Effector CD4-positive, alpha-beta T cell (primary cell): ENCODE measurements at places on chromosomes 2 and 18.

- no peak for DNase-seq
These were observed 30.7 kb downstream of the ATP8B1 start for GRCh38 chr18:57772387-57772799.

GRCh38 chr2:159798376-159798725 lies 343 bp upstream of the CD302 start:
- DNase-seq: no peak

GRCh38 chr2:218393750-218394290 lies 5.8 kb upstream of the CTDSP1 start:
- DNase-seq: no peak

- DNase-seq: no peak
These were observed 107.6 kb upstream of the PKDCC start for GRCh38 chr2:41940060-41940744.

DNA sequence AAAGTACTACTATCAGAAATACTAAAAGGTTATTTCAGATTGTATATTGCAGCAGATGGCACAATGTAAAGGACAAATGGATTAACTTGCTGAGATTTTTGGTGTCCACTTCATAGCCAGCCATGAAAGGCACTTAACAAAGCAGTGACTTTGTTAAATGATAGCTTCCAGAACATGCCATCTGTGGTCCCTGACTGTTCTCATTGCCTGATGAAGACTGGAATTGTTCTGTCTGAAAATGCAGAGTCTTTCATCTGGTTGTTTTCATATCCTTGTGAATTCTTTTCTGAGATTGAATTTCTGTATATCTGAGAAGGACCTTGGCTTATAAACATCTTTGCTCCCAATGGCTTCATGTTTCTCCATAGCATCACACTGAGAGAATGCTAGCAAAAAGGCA lies 44.4 kb upstream of the LRRTM1 start:
- no peak for DNase-seq

GRCh38 chr2:191250400-191250799 lies 5.2 kb downstream of the MYO1B start:
- no peak for DNase-seq

DNA sequence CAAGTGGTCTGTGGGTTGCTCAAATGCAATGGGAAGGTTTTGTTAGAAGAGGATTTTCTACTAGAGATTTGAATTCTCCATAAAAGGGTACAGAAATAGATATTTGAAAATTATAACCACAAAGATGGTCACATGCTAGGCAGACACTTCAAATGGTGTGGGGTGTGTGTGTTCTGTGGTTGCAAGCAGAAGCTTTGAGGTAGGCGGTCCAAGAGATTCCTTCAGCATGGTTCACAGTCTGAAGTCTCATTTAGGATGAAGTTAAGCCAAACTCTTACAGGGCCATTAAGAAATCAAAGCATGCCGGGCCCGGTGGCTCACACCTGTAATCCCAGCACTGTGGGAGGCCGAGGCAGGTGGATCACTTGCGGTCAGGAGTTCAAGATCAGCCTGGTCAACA lies 38.3 kb upstream of the RMDN2 start:
- DNase-seq: no peak

DNA sequence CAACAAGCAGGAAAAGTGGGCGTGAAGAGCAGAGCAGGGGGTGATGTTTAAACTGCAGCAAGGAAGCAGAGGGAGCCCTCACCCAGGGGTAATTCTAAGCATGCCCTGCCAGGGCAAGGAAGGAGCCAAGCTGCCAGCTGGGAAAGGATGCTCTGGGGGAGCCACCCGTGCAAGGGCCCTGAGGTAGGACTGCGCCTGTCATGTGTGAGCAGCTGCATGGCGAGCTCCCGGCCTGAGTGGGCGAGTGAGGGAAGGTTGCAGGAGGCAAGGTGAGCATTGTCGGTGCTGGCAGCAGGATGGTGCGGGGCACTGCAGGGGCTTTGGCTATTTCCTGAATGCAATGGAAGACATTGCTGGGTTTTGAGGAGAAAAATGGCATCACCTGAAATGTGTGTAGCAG lies 107.2 kb downstream of the COPS8 start:
- DNase-seq: no peak

GRCh38 chr2:172931256-172931894 lies 144.3 kb upstream of the MAP3K20 start:
- no peak for DNase-seq

DNA sequence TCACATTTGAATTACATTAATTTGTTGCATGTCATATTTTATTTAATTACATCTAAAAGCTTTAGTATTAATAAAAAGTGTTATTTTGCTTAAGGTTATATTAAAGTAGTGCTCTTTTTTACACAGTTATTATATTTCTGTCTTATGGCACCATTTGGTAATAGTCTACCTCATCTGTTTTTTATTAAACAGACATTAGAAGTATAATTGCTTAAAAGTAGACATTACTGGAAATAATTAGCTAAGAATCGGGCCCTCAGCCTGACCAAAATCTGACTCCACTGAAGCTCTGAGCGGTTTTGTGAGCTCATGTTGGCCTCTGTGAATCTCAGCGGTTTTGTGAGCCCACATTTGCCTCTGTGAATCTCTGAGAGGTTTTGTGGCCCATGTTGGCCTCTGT lies 102.5 kb upstream of the SNTG2 start:
- DNase-seq: no peak

GRCh38 chr2:48328942-48329723 lies 200.8 kb upstream of the STON1 start:
- DNase-seq: no peak

GRCh38 chr18:25314838-25315190 lies 37.2 kb downstream of the ZNF521 start:
- DNase-seq: no peak

GRCh38 chr2:26605999-26606846 lies 34.9 kb downstream of the CIB4 start:
- DNase-seq: no peak

- DNase-seq: no peak
These were observed 122.7 kb upstream of the ZFP36L2 start for GRCh38 chr2:43348908-43349661.

DNA sequence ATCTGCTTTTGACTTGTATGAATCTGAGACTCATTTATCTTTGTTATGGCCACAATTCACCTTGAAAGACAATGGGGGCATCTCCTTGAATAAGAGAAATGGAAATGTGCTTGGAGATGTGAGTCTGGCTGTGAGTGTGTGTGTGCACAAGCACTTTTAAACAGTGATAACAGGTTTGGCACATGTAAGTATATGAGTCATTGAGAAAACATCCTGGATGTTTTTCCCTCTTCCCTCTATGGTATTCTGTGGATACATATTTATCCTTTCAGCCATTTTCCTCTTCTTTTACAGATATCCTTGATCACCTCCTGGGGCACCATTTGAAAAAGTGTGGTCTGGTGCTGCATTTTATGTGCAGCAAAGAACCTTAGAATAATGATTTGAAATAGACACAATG lies 317.3 kb upstream of the THUMPD2 start:
- DNase-seq: no peak

GRCh38 chr2:1839066-1839756 lies 94.9 kb upstream of the PXDN start:
- DNase-seq: no peak

- peak; percentile 35 for DNase-seq
These were observed at the start of gene LDLRAD4 for GRCh38 chr18:13218368-13218991. TSS of gene LDLRAD4 (plus strand) at chr18:13218760.

DNA sequence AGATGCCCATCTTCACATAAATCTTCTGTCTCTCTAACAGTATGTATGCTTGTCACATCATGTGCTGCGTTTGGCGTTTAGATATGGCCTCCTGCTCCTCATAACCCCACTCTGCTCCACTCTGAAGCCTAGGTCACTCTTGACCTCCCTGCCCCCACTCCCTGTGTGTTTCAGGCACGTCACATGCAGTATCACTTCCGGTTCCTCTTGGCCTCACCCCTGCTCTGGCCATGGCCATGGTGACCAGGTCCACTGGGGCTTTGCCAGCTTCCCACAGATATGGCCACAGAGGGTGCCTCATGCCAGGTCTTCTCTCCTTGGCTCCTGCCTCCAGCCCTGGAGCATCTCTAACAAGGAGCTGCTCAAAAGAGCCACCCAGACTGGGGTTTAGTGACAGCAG lies 160.0 kb downstream of the RNF152 start:
- no peak for DNase-seq

DNA sequence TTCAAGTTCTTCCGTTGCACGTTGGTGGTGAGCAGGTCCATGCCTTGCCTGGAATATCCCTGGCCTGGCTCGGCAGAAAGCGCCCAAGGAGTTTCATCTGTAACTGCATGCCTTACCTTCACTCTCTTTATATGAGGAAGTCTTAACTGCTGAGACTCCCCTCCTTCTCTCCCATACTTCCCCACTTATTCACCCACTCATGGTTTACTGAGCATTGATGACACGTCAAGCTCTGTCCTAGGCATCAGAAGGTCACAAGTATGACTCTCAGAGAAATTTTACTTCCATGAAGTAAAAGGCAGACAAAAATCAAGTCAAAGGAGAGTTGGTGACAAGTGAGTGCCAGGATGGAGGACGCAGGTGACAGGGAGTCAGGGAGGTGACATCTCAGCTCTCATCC lies 68.2 kb downstream of the TBC1D8 start:
- no peak for DNase-seq

GRCh38 chr2:158115202-158115767 lies 13.6 kb downstream of the UPP2 start:
- no peak for DNase-seq

DNA sequence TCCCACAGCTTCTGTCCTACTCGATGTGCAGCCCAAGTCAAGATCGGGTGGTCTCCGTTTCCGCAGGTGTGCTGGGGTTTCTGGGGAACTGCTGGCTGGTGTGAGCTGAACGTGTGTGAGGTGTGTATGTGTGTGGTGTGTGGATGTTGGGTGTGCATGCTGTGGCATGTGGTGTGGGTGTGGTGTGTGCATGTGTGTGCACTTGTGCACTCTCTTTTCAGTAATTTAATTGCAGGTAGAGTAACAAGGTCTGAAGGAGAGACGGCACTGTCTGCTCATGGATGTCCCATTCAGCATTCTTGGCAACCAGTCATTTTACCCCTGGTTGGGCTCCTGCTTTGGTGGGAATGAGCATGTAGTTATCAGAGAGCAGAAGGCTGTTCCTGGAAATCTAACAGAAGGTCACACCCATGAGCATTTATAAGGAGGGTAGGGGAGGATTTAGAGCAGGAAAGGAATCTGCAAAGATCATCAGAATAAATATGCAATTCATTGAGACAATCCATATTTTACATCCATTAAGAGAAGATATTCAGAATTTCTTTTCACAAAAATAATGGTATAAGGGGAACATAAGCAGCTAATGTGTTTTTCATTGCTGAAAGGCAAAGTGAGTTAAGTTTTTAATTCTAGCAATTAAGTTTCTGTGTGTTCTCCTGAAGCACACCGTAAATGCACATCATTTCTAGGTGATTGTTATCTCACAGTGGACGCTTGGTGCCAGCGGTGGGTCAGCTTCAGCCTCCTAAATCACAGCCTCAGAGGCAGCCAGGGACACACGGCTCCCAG lies 60.7 kb downstream of the ADI1 start:
- no peak for DNase-seq

DNA sequence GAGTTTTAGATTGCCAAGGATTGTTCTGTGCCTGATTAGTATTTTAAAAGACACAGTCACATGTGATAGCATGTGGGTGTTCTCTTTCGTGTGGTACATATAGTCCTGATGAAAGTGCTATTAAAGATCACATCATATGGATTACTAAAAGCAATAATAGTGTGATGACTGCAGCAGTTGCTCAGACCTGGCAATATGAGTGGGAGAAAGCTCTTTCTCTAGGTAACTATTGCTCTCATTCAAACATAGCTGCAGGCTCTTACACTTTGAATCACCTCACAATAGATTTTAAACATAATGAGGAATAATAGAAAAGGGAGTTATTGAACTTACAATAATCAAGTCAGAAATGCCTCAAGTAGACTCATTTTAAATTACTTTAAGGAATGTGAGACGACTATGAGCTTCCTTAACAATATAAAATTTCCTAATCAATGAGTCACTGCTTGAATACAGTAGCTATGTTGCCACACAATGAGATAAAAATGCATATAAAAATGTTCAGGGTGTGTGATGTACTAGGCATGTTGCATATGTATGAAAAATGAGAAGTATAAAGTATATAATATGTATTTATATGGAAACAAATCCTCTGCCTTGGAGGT lies 452.1 kb downstream of the TMX3 start:
- DNase-seq: no peak

DNA sequence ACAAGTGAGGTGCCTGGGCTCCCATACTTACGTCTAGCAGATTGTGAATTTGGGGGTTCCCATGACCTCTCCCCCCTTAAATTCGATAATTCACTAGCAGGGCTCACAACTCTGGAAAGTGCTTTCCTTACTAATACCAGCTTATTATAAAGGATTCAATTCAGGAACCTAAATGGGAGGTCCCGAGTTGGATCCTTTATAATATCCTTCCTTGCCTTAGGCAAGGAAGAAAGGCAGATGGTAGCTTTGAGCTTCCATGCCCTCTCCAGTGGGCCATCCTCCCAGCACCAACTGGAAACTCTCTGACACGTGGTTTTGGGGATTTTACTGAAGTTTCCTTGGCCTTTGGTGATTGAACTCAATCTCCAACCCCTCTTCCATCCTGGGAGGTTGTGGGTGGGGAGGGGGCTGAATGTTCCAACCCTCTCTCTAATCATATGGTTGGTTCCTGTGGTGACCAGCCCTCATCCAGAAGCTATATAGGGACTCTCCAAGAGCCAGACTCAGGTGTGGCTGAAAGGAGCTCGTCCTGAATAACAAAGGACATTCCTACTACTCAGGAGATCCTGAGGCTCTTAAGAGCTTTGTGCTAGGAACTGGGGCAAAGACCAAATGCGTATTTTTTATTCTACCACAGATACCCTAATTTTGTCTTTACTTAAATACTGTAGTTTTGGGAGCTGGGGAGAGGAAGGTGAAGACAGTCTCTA lies 62.2 kb downstream of the HAUS1 start:
- DNase-seq: no peak

GRCh38 chr2:72140621-72140960 lies 7.1 kb downstream of the CYP26B1 start:
- DNase-seq: no peak

DNA sequence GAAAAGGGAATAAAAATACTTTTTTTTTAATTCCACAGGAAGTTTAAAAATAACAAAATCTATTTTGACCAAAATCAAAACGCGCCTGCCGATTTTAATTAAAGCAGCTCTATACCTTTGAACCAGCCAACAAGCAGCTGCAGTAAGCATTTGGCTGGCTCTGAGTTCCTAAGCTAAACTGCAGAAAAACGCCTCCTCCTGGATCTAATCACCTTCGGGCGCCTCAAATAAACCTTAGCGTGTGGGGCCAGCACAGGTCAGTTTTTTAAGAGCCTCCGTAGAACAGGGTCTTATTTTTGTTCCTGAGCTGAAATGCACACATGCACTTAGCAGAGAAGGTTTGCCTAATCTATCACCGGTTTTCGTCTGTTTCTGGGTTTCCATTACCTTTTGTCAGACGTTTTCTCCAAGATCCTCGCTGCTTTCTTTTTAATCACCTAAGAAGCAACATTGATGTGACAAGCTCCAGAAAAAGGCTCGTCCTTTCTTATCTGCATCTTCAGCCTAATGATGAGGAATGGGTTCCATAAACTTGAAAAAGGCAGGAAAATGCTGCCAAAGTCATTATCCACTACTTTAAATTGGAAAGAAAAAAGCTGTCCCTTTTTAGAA lies 64.7 kb upstream of the HNRNPA3 start:
- no peak for DNase-seq
